ENCODE measurements at places on chromosomes 13 and 19.
A peak's percentile ranks its signal among the peaks of the same experiment; 100 is the strongest.

DNA sequence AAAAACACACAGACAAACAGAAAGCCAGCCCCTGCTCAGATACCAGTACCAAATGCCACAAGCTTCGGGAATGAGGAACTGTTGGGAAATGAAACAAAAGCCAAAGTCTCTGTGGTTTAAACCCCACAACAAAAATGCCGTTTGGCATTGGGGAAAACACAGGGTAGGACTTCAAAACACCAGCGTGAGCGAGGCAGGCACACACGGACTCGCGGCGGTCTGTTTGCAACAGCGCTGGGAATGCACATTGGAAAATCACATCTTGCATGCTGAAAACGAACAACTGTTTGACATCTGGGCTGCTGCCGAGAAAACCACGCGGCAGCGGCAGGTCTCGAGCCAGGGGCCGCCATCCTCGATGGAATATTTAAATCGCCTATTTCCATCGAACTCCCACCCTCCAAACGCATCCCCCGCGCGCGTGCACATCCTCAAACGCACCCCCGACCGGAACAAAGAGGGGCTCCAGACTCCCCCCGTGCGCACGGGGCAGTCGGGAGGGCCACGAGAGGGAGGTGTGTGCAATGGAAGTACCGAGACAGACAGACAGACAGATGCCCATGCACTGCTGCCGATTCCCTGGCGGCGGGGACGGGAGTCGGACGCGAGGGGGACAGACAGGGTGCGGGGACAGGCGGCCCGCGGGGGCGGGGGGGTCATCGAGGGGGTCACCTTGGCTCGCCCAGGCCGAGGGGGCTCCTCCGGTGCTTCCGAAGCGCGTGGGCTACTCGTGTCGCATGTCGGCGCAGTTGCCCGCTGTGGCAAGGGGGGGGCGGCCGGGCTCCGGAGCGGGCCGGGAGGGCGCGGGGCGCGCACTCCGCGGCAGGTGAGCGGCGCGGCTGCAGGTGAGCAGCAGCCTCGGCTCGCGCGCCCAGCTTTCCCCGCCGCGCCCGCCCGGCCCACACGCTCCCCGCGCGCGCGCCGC, at the start of gene GPR12:
TSS of gene GPR12 (minus strand) at position 880 of the 925 bp plus-strand sequence. CDS start 959 bp downstream, outside the sequence.
- DNase-seq: peak; percentile 1

- peak; percentile 94 for DNase-seq
These were observed 816 bp downstream of the USF2 start for GRCh38 chr19:35269438-35270117.

DNA sequence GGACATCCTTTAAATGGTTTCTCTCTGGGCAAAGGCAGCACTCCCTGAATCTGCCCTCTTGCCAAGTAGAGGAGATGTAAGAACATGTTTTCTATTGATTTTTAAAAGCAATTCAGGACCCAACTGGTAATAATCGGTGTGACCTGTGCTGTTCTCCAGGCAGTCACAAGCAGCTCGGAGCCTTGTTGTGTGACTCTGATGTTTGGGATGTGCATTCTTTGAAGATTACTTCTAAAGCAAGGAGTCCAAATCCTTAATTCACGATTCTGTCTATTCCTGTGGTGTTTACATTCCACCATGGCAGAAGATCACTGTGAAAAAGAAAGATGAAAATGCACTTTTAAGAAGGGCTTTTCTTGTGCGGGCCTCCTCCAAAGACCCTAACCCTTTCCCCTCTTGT, 122.3 kb upstream of the ZNF536 start:
- DNase-seq: no peak

DNA sequence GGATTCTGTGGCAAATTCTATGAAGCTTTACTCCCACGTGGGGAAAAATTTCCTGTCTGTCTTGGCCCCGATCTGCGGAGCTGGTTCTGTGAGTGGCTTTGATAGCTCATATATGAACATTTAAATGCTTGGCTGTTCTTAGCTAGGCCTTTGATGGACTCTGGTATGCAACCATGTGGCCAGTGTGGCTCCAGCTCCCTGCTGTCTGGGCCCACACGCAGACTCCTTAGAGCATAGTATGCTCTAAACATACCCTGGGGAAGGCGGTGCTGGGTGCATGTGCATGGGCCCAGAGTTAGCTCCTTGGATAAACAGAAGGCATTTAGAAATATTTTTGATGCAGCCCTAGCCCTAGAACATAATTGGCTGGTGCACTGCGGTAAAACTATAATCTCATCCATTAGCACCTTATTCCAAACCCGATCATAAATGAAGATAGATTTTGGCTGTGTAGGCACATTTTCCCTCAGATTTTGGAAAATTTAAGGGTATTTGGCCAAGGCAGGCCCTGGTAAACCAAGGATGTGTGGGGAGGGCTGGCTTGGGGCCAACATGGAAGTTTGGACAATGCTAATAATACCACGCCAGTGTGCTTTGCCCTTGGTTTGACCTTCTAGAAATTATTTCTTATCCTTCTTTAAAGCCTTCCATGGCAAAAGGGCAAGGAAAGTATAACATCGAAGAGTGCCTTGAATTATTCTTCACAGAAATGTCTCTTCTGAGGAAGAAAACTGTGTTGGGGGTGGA, 153.5 kb downstream of the LMO7 start:
- no peak for DNase-seq

- no peak for DNase-seq
These were observed 467 bp downstream of the LAMP1 start for GRCh38 chr13:113297370-113298042.

DNA sequence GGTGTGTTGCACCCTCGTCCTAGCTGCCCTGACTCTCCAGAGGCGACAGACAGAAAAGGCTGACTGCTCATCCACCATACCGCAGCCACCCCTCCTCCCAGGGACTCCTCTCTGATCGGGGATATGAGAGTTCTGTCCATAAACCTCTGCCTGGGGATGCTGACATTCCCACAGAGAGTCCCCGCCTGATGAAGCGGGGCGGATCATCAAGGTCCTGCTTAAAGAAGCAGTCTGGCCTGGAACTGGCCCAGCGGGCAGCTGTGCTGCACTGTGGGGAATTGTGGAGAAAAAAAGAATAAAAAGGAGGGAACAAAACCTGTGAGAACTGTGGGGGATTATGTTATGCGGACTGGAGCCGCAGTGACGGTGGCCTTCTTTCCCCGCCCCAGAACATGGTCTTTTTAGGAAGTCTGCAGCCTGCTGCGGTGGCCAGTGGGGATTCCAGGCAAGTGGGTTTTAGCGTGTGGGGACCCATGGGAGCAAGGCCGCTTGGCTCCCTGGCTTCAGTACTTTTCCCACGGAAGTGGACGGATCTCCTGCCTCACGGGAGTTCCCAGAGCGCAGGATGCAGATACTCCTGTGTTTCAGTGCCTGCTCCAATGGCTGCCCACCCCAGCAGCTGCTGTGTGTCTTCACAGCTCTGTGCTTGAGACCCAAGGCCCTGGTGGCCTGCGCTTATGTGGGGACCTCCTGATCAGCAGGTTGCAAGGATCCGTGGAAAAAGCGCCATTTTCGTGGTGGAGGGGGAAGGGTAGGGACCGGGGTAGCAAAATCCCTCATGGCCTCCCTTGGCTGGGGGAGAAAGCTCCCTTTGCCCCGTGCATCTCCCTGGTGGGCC, 1456.2 kb upstream of the SLC10A2 start:
- no peak for DNase-seq
